ENCODE measurements at places on chromosomes 11 and 22.

GRCh38 chr11:125086633-125087296 lies 23.7 kb downstream of the SLC37A2 start:
- DNase-seq = no peak

GRCh38 chr22:50014655-50015401 lies 2.3 kb upstream of the IL17REL start:
- DNase-seq = no peak

DNA sequence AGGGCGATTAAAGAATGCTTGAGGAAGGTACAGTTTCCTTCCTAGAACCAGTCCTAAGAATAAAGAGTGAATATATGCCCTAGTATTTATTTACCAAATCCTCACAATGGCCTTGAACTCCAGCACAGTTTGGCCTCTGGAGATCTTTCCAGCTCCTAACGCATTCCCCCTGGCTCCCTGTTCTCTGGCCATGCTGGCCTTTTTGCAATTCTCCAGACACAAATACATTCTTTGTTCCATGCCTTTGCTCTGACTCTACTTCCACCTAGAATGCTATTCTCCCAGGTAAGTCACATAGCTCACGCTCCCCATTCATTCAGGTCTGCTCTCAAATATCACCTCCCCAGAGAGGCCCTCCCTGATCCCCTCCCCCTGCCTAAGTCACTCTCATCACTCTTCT lies 3.7 kb upstream of the DGKZ start:
- no peak for DNase-seq

GRCh38 chr11:83008581-83008923 lies 63.1 kb downstream of the RAB30 start:
- peak; percentile 53 for DNase-seq

DNA sequence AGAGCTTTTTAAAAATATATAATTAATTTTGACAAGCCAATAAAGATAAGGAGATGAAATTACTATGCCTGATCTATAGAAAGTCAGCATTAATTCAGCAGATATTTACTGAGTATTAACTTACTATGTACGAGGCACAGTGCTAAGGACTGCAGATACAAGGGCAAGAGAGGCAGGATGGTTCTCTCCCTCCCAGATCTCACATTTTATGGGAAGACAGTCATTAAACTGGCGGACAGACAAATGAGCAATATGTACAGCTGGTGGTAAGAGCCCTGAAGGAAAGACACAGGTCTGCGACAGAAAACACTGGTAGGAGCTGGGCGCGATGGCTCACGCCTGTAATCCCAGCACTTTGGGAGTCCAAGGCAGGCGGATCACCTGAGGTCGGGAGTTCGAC lies 36.8 kb downstream of the MCHR1 start:
- peak; percentile 35 for DNase-seq

GRCh38 chr11:62922189-62922589 lies 1.0 kb upstream of the CHRM1 start:
- no peak for DNase-seq

DNA sequence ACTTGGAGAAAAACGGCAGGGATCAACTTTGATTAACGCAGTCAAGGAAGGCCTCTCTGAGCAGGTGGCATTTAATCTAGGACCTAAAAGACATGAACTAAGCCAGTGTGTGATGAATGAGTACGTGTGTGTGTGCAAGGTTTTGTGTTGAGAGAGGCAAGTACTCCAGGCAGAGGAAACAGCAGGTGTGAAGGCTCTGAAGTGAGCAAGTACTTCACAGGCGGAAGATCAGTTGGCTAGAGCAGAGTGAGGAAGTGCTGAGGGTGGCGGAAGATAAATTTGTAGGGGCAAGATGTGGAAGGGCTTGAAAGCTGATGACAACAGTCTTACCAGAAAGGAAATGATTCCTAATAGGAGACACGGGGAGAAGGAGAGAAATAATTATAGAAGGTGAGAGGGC lies 6.8 kb downstream of the APIP start:
- no peak for DNase-seq

- DNase-seq = no peak
Observed at GRCh38 chr11:14347991-14348390, 11.0 kb downstream of the RRAS2 start.

- peak; percentile 95 for DNase-seq
Observed at GRCh38 chr22:36365020-36365411, 22.8 kb downstream of the MYH9 start.

GRCh38 chr11:17894929-17895658 lies 117.8 kb downstream of the SERGEF start:
- no peak for DNase-seq

DNA sequence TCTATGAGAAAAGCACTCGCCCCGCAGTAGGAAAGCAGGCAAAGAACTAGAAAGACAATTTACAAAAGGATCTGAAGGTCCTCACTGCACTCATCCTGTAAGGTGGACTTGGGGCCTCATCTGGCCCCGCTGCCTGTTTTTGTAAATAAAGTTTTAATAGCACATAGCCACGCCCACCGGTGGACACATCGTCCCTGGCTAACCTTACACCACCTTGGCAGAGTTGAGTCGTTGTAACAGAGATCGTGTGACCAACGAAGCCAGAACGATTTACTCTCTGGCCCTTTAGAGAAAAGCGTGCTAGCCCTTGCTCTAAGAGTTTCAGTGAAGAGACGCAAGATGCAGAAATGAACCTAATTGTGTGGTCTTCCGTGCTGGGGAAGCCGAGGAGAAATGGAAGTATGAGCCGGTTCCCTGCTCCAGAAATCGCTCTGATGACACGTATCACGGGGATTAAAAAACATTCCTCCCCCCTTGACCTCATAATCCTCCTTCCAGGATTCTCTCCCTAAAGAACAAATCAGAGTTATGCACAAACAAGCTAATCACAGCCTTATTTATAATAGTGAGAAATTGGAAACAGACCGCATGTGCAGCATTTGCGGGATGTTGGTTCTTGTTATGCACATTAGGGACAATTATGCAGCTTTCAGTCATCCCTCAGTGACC lies 80.1 kb downstream of the CDKN1C start:
- DNase-seq = no peak

- DNase-seq = no peak
Observed at GRCh38 chr11:72552399-72552910, 118.1 kb upstream of the CLPB start.

DNA sequence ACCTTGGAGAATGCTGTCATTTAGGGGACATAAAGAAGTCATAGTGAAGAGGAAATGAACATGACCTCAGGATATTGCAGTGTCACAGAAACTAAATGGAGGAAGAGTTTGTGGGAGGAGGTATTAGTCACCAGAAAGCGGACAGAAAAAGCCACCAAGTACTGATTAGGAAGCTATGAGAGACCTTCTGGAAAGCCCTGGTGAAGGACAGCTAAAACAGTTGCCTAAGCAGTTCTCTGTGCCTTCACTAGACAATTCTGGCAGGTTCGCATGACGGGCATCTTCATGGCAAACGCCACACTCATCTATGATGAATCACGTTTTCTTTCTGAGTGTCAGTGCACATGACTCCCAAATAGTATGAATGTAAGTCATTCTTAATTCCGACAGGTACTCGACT lies 325.8 kb downstream of the C11orf87 start:
- DNase-seq = no peak

- DNase-seq = peak; percentile 39
Observed at GRCh38 chr22:49825944-49826602, 1.6 kb downstream of the BRD1 start.

- no peak for DNase-seq
Observed at GRCh38 chr22:39457198-39457555, 365 bp downstream of the MGAT3 start.

DNA sequence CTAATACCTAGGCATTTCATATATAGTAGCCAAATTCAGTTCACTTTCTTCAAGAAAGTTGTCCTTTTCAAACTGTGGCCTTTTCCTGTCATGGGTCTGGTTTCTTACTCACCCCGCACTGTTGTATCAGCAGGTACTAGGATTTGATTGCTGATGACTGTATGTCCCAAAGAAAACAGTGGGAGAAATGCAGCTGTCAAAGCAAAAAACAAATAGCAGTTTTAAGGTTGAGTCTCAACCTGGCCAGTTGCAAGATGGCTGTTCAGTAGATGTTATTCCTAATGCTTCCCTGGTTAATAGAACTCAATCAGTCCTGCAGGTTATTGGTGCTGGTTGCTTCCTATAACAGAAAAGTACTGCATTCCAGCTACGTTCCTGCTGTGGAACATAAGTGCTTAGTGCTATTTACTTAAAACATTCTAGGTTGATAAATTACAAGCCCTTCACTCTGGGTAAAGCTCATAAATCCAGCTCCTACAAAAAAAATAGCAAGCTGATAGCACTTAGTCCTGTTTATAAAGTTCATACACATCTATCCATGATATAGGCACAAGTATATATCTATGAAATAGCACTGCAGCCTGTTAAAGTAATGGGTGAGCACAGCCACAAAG lies 26.6 kb downstream of the NF2 start:
- no peak for DNase-seq

GRCh38 chr11:25899617-25900160 lies 432.2 kb upstream of the ANO3 start:
- DNase-seq = no peak

GRCh38 chr11:85359859-85360258 lies 267.3 kb downstream of the DLG2 start:
- no peak for DNase-seq

GRCh38 chr22:37020192-37020479 lies 594 bp downstream of the MPST start:
- DNase-seq = peak; percentile 24

- no peak for DNase-seq
Observed at GRCh38 chr11:117792241-117792640, 4.8 kb downstream of the DSCAML1 start.

DNA sequence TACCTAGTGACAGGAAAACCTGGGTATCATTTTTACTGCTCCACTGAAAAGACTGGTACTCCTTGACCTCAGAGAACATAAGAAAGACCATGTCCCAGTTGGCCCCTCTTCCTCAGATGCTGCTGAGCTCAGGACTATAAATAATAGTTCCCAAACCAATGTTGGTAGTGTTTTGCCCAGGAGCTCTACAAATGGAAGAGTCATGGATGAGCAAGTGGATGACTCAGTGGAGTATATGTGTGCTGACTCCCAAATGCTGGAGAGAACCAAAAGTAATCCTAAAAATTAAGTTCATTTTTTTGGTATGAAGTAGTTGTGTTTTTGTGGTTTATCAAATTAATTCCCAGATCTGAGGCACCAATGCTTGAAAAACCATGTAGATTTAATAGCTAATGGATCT lies 482.0 kb downstream of the KCNA4 start:
- no peak for DNase-seq

DNA sequence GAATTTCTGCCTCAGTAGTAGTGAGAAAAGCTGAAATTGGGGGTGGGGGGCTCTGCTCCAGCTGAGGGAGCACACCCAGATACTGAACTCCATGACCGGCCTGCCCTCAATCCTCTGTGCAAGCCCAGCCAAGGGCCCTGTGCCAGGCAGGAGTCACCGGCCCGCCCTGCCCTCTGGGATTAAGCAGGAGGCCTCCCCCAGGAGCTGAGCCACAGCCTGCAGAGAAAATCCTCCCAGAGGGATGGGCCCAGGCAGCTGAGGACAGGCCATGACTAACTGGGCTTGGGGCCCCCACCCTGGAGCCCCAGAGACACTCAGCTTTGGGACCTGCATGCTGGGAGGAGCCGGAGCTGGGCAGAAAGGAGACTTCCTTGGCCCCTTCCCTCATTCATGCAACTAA lies 48.8 kb downstream of the MN1 start:
- DNase-seq = peak; percentile 9

GRCh38 chr11:795634-796564 lies 2.2 kb downstream of the SLC25A22 start:
- DNase-seq = peak; percentile 85

DNA sequence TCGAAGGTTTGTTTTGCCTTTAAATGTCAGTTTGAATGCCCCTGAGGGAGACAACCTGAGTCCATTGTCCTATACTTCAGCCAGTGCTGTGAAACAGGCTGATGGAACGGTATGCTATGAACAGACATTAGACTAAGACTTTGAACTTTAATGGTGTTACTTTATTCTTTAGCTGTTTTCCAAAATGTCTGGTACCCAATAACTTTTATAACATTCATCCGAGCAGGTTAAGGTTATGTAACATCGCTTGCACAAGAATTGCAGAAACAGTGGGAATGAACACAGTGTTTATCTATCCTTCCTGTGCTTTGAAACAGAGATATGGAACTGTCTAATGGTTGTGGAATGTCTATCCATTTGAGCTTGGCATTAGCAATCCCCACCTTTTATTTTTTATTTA lies 12.5 kb upstream of the PTS start:
- DNase-seq = no peak

GRCh38 chr22:28129319-28129962 lies 210.4 kb upstream of the PITPNB start:
- DNase-seq = no peak

DNA sequence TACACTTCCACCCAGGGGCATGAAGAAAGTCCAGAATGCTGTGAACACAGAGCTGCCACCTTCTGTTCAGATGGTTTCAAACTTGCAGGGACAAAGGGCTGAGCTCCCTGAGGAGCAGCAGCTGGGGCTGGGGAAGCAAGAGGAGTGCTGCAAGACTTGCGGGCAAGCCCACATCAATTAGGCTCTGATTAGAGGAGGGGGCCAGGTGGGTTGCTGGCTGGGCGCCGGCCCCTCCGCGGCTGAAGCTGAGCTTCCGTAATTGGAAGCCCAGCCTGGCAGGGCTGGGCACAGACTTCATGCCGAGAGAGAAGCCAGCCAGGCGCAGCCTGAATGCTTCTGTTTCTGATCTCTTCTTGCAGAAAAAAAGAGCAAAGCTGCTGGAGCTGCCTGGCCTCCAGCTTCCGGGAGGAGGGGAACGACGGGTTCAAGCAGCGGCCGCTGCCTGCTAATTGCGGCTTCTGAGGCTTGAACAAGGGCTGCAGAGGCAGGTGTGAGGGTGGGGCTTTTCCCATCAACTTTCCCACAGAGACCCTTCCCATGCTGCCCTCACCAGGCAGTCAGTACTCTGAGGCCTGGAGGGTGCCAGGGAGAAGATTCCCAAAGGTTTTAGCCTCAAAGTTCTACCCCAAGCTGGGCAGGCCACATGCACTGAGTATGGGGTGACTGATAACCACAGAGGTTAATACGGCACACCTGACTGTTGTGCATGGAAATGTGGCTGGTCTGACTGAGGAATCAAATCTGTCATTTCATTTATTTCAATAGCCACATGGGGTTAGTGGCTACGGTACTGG lies 91.1 kb upstream of the LMO1 start:
- no peak for DNase-seq

DNA sequence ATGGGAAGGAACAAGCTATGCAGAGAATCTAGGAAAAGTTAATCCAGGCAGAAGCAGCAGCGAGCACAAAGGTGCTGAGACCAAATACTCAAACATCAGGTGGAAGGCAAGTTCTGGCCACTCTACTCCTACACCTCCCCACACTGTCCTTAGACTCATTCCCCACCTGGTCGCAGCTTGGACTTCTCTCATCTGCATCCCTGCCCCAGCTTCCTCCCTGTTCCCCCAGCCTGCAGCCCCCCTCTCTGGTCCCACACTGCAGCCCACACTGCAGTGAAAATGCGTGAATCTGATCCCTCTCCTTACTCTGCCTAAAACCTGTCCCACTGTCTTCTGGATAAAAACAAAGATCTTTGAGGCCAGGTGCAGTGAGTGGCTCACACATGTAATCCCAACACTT lies 9.1 kb downstream of the TPBGL start:
- DNase-seq = no peak
